MCF 10A (cell line): ENCODE measurements at places on chromosomes 7 and 10. TPM values are rescaled to one million over a fixed set of nuclear protein-coding genes. Genes with fewer than 3 reads are reported as not detected.

Gene HOGA1
- 0.88 and 1.7 TPM in 2 replicates for total RNA-seq

GRCh38 chr10:14918964-14919363, 34.9 kb downstream of the DCLRE1C start:
- no peak for DNase-seq

DNA sequence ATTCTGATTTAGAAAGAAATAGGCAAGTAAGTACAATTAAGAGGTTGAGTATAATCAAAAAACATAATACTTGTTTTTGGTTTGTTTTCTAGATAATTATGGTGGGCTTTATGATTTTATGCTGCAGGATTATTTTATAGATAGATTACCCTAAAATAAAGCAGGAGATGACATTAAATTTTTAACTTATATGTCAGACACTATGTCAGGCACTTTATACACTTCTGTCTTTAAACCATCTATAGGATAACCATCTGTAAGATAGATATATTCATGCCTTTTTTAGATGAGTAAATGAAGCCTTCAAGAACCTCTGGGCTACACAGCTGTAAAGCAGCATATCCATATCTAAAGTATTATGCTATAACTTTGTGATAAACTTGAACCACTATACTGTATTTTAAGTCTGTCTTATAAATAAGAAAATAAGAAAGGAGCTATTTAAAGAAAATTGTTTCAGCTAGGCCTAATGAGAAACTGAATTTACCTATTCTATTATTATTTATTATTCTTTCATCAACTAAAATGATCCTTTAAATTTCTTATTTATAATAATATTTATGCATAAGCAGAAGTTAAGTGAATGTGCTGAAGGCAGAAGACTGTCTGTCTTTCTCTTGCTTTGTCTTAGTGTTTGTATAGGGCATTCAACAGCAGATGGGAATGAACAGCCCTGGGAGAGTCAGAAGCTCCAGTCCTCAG, 94.0 kb downstream of the CPED1 start:
- no peak for DNase-seq

Gene BLNK
- total RNA-seq = 1.0 and 1.1 TPM in 2 replicates
